ENCODE measurements at places on chromosomes 1 and 21. TPM values are rescaled to one million over a fixed set of nuclear protein-coding genes. Genes with fewer than 3 reads are reported as not detected.
A peak's percentile ranks its signal among the peaks of the same experiment; 100 is the strongest.

DNA sequence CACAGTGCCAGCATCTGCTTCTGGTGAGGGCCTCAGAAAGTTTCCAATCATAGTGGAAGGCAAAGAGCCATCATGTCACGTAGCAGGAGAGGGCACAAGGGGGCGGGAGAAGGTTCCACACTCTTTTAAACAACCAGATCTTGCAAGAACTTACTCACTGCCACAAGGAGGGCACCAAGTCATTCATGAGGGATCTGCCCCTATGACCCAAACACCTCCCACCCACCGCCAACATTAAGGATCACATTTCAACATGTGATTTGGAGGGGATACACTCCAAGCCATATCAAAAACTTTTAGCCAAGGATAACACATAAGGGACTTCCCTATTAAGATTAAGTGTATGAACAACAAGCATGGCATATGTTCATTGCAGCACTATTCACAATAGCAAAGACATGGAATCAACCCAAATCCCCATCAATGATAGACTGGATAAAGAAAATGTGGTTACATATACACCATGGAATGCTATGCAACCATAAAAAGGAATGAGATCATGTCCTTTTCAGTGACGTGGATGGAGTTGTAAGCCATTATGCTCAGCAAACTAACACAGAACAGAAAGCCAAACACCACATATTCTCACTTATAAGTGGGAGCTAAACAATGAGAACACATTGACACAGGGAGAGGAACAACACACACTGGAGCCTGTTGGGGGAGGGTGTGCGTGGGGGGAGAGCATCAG, 19.9 kb upstream of the SLC35F3 start:
- no peak for DNase-seq

The GREM2 gene
- under 0.01 TPM for total RNA-seq

- DNase-seq = no peak
Measured at GRCh38 chr1:110541906-110542395, 23.0 kb upstream of the KCNA10 start.

DNA sequence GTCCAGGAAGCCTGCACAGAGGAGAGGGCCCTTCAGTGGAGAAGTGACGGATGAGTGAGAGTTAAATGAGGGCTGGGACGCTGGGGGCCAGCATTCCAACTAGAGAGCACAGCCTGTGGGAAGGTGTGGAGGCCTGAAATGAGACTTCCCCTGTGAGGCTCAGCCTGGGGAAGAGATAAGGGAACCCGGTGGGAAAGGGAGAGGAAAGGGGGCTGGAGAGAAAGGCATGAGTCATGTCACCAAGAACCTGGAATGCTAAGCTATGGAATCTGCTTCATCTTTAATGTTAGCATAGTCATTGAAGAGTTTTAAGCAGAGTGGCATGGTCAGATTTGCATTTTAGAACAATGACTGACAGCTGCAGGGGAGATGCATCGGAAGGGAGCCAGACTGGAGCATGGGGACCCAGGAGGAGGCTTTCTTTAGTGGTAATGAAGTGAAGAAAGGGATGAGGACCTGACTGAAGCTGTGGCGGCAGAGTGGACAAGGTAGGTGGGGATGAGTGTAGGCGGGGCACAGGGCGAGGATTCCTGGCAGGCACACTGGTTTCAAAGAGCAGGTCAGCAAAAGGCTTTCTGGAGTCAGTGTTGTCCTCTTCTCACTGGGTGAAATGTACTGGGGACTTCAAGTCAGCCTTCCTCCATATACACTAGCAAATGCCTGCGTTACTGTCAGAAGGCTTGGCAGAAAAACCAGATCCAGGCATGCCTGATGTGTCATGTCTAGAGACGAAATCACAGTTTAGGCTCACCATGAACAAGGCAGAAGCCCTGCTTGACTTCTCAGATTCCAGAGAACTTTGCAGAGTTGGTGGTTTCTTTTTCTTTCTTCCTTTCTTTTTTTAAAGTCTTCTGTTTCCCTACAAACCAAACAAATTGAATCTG, 8.0 kb downstream of the RGL1 start:
- DNase-seq = peak; percentile 35

The BCL2L15 gene
- total RNA-seq = 0.32 TPM

DNA sequence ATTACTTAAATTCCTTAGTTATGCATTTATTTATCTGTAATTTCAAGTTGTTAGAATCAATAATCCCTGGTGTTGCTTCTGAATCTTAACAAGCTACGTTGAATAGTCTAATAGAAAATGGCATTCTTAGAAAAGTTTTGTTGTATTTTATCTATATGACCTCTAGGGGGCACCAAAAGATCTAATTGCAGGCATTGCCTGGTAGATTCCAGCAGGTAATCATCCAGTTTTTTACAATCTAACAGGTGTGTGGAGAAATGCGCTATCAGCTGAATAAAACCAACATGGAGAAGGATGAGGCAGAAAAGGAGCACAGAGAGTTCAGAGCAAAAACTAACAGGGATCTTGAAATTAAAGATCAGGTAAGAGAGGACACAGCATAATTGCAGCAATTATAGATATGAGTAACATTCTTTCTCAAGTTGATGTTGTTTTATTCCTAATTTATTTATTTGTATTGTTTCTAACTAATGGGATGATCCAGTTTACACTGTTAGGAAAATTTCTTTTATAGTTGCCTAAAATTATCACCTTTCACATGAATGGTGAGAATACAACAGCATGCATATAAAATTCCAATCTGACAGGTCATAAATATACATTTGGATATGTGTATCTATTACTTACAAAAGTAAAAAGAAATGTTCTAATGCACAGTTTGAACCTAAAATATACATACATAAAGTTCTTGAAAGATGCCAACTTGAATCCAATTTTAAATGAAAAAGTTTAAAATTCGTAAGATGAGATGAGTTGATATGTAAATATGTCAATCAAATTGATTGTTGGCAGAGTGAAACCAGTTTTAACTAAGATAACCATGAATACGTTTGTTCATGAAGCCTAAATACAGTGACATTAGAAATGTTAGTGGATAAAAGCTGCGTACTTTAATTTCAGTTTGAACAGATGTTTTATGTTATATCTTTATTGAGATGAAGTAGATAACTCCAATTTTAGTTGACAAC, 88.4 kb downstream of the SDCCAG8 start:
- DNase-seq = peak; percentile 37

DNA sequence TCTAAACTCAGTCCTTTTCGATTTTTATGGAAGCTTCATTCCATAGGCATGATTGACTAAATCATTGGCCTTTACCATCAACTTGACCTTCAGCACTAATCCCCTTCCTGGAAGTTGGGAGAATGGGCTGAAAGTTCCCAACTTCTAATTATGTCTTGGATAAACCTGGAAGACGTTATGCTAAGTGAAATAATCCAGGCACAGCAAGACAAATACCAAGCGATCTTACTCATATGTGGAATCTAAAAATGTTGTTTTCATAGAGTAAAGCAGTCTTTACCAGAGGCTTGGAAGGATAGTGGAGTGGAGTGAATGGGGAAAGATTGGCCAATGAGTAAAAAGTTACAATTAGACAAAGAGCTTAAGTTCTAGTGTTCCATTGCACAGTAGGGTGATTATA, 1453.2 kb downstream of the PLA2G4A start:
- no peak for DNase-seq

DNA sequence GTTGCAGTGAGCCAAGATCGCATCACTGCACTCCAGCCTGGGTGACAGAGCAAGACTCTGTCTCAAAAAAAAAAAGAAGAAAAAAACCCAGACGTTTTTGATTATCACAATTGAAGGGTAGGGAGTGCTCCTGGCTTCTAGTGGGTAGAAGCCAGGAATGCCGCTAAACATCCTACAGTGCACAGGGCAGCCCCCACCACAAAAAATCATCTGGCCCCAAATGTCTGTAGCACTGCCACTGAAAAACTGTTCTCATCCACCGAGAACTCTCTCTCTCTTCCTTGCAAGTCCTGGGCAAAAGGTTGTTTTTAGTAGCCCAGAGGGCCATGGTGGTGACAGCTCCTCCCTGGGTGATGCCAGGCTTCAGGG, 35.6 kb upstream of the GPR157 start:
- DNase-seq = no peak
